ENCODE measurements at places on chromosomes 11 and 22.

DNA sequence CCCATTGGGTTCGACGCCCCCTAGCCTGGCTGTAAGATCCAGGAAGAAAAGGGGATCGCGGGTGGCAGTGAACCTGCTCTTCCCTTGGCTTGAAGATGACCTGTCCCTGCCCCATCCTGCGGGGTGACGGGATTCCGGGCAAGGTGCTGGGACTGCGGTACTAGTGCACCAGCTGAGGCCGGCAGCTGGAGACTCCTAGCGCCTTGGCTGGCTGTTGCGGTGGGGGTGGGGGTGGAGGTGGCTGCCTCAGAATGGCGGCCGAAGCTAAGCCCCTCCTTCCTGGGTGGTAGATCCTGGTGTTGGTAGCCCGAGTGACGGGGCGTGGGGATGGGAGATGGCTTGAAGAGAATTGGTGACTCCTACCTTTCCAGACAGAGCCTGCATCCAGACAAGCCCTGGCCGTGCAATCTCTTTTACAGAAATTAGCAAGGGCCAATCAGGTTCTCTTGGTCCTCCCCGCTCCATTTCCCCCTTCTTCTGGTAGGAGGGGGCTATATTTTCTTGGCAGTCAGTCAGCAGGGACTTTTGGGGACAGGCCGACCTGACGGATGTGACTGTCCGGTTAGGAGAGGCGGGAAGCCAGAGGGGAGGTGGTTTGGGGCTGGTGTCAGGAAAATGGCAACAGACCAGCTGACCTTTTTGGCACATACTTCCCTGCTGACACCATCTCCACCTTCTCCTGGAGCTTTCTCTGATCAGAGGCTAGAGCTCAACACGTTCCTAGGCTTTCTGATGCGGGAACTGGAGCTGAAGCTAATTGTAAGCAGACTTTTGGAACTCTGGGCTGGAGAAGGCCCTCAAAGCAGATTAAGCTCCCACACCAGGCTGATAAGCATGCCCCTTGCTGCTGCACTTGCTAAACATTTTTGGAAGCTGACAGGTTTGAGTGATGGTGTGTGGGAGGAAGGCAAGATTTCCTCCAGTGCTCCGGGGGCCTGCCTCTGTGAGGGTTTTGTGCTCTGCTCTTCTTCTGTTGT, 2.0 kb downstream of the NAV2 start:
- peak; percentile 57 for DNase-seq

GRCh38 chr11:92843455-92843854, 126.0 kb upstream of the MTNR1B start:
- DNase-seq = no peak

DNA sequence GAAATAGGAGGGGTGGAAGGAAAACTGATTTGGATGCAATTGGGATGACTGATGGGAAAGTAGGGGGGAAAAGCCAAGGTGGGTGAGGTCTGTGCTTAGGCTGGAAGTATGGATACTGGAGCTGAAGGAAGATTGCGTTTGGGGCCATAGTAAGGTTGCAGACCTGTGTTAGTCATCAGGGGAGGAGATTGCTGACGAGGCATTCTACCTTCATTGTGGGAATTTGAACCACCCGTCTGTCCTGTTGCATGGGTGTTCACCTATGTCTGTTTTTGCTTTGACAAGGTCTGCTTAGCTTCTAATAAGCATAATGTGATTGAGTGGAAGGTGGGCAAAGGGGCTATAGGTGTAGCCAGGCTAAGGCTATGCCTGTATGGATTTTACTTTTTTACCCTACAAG, 323.8 kb downstream of the BLID start:
- DNase-seq = no peak

GRCh38 chr22:37025500-37026070, 6.0 kb downstream of the MPST start:
- no peak for DNase-seq

GRCh38 chr11:27600656-27601055, 94.1 kb upstream of the LIN7C start:
- no peak for DNase-seq

GRCh38 chr11:80443177-80443576, 1002.3 kb upstream of the TENM4 start:
- DNase-seq = no peak

DNA sequence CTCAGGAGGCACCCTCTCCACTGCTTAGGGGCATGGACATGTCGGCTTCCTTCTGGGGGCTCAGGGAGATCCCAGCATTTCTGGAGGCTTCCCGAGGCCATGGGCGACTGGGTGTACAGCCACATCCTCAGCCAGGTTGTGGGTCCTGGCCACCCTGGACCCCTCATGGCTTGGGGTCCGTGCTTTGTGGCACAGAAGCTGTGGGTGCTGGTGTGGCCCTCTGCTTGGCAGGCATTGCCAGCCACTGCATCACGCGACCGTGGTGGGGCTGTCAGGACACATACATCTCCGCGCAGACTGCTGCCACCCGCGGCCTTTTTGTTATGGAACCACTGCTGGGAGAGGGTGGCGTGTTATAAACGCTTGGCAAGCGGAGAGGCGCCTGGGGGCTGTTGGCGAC, 1174.9 kb downstream of the BRD1 start:
- no peak for DNase-seq

DNA sequence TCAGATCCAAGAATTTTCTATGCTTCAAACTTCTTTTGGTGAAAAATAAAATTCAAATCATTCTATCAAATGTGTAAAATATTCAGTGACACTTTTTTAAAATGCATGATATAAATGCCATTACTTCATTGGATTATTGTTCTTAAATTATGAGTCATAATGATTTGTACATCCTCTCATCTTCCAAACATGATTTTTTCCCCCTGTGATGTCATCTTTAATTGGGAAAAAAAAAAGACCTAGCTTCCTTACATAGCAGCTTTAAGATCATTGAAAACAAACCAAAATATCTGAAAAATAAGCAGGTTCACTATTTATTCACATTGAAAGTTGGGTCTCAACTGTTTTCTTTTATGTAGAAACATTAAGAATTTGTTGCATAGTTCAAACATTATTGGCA, 1549.4 kb downstream of the LRRC4C start:
- no peak for DNase-seq

- no peak for DNase-seq
Measured at GRCh38 chr11:405954-406795, 8.6 kb downstream of the SIGIRR start.

DNA sequence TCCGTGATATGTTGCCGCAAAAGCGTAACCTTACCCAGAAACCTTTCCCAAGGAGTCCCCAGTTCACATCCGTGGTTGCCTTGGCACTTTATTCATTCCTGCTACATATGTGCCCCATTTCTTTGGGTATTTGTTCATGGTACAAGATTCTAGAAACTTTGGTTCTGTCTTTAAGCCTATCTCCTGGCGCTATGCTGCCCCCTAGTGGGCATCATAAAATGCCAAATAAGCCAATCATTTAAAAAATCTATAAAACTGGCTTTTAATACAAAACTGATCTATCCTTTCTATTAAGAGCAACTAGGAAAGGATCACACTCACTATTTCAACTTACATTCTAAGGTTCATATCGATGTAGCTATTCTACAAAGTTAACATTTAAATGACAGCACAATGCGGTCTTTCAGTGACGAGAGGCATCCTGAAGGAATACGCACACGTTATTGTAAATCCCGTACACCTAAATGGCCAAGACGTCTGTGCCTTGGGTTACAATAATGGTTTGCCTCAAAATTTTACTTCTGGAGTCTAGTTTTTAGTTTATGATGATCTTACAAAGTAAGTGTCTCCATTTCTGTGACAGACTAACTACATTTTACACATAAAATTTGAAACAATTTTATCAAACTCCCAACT, 16.2 kb downstream of the PIWIL3 start:
- DNase-seq = no peak

- DNase-seq = no peak
Measured at GRCh38 chr11:33530815-33531214, 169.8 kb downstream of the C11orf91 start.

DNA sequence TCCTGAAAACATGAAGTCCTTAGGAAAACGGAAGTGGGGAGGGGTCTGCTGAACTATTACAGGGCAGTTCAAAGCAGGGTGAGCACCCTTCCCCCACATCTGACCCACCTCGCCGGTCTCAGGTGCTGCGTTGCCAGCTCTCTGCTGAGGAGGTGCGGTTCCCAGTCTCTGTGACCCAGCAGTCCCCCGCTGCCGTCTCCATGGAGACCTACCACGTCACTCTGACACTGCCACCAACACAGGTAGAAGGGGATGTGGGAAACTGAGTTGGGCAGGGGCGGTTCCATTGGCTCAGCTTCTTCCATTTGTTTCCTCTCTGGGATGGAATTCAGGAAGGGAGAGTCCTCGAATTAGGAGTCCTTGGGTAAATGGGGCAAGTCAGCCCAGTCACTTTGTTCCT, 3.3 kb downstream of the C2CD2L start:
- no peak for DNase-seq

DNA sequence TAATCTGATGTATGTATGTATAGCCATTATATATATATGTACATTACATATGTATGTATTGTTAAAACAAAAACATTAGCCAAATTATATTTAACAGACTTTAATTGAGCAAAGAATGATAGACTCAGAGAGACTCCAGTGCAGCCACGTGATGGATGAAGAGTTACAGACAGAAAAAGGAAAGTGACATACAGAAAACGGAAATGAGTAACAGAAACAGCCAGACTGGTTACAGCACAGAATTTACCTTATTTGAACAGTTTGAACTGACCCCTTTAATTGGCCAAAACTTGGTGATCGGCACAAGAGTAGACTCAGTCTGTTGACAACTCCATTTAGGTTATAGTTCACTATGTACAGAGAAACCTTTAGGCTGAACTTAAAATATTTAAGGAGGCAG, 35.0 kb downstream of the CHORDC1 start:
- DNase-seq = no peak

DNA sequence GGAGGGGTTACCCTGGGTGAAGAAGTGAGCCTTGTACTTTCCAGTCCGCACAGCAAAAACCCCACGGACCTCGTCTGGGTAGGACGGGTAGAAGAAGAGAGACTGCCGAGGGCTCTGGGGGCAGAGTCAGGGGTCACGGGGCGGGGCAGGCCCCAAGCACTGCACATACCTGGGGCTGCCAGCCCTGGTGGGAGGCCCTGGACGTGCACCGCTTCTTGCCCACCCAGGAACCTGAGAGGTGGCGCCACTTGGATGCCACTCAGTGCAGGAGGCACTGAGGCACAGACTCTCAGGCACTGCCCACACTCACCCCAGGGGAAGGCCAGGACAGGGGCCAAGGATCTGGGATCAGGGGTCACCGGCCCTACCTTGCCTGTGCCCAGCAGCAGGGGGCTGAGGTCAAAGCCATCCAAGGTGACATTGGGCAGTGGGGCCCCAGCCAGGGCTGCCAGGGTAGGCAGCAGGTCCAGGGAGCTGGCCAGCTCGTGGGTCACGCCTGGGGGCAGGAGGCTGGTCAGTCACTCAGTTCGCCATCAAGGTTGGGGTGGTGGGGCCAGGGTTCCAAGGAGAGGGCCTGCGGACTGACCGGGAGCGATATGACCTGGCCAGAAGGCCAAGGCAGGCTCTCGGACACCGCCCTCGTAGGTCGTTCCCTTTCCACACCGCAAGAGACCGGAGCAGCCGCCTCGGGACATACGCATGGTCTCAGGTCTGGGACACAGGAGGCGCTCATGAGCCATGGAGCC, 2.2 kb downstream of the ARSA start:
- DNase-seq = no peak

- no peak for DNase-seq
Measured at GRCh38 chr11:365831-366230, 3.5 kb upstream of the B4GALNT4 start.

GRCh38 chr11:32895471-32895870, 2.9 kb downstream of the QSER1 start:
- DNase-seq = no peak

GRCh38 chr22:35754761-35755160, 37.1 kb downstream of the APOL5 start:
- no peak for DNase-seq

GRCh38 chr11:9158898-9159391, 67.5 kb upstream of the SCUBE2 start:
- DNase-seq = no peak

GRCh38 chr11:75852406-75853017, 37.5 kb downstream of the UVRAG start:
- no peak for DNase-seq

DNA sequence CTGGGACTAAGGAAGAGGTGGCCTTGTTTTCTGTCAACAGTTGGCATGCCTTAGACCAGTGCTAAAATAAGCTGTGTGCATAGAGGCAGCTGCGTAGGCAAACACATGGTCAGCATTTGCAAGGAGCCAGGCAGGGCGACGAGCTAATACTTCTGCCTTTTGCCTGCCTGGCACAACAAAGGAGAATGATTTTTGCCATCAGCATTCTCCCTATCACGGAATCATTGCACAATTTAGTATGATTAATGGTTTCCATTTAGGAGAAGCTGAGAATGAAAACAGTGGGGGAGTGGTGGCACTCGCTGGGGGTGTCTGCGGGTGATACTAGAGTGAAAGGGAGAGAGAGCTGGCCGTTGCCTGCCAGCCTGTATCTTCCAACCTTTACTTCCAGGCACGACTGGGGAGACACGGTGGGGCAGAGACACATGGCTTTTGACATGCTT, 336.0 kb downstream of the CADM1 start:
- no peak for DNase-seq

DNA sequence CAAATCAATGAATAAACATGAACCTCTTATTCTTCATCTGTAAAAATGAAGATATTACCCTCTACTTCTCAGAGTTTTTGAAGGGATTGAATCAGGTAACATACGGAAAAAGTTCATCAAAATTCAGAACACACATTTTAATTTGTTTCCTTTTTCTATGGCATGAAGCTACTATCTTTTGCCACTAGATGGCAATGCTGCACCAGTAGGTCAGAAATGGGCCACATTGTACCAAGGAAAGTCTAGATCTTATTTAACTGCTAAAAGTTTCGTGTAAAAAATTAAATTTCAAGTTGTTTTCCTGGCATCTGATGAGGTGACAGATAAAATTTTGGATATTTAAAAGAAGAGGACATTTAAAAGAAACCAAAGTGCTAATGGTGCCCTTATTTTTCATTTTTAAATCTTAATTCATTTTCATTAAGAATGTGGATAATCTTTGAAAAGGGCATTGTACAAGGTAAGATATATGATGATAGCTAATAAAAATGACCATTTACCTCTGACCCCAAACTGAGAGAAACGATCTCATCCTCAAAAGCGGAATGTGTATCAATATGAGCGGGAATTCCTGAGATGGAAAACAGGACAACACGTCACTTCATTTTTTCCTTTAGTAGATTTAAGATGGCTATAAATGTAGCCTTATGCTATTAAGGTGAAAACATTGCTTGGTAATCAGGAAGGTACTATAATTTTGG, 16.1 kb downstream of the ALKBH8 start:
- DNase-seq = peak; percentile 24

All from posterior cingulate gyrus (tissue), 11 donors.